ENCODE measurements at places on chromosomes 1 and 21. TPM values are rescaled to one million over a fixed set of nuclear protein-coding genes. Genes with fewer than 3 reads are reported as not detected.

The NMNAT1 gene
- total RNA-seq = 3.2 TPM

The KCNJ10 gene
- total RNA-seq = not detected

The SLAMF8 gene
- total RNA-seq = 0.09 TPM

The ITPKB gene
- total RNA-seq = 3.1 TPM

The AMY1C gene
- not detected for total RNA-seq

The SPOCD1 gene
- 4.4 TPM for total RNA-seq

All from A549 treated with dexamethasone at 1 μM for 4 hours (cell line).